GM19239 (cell line): ENCODE measurements at places on chromosomes 12 and 14.

- no peak for DNase-seq
These were observed 35.4 kb downstream of the DMAC2L start for GRCh38 chr14:50347521-50347920.

DNA sequence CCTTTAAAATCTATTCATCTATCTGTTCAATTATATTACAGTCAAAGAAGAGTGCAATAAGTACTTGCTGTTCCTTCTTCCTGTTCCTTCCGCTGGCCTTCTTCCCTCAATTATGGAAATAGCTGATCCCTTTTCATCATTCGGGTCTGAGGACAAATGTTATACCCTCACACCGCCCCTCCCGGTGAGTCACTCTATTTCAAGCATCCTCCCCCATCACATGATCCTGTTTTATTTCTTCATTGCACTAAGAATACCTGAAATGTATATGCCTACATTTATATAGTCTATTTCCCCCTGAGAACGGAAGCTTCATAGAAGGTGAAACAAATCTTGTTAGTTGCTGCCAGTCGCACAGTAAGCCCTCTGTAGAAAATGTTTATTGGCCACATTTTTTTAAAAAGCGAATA lies 2.5 kb downstream of the SLC38A1 start:
- DNase-seq: no peak

DNA sequence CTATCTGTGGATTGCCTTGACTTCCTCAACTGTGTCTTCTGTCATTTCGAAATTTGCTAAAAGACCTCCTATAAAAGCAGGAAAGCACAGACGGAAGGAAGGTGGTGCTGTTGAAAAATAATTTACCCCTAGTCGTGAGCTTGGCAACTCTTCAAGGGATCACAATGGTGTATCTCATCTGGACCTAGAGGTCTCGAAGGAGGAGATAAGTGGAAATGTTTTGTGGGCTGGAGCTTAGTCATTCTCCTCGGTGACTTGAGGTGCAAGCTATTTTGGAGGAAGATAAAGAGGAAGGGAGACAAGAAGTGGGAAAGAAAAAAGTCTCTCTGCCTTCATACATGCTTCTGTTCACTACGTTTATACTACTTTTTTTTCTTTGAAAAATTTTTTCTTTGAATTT lies 89.9 kb downstream of the FLRT2 start:
- DNase-seq: no peak

DNA sequence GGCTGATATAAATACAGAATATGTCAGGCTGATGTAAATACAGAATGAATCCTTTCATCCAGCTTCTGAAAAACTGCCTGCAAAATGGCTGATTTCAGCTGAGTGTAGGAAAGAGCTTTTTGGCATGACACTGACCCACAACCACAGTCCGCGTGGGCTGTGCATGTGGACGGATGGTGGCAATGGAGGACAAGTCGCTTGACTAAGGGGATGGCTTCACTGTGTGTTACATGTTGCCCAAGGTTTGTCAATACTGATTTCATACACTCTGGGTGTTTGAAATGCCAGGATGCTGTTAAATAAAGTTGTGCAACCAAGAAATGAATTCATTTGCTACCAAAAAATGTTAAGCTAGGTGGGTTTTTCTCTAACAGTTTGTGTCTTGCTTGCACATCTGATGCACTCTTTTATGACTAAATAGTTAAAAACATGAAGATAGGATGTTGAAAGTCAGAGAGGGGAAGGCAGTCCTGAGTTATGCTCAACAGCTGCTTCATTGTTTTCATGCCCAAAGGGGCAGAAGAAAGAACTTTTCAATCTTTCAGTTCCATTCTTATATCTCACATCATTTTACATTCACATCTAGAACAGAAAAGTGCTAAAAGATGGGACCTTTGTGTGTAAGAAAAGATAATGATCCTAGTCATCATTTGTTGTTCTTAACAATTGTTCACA lies 36.5 kb upstream of the OVCH1 start:
- DNase-seq: no peak

GRCh38 chr12:126033751-126034150 lies 968.5 kb downstream of the AACS start:
- no peak for DNase-seq

GRCh38 chr12:127275416-127275815 lies 991.6 kb upstream of the TMEM132C start:
- DNase-seq: no peak

DNA sequence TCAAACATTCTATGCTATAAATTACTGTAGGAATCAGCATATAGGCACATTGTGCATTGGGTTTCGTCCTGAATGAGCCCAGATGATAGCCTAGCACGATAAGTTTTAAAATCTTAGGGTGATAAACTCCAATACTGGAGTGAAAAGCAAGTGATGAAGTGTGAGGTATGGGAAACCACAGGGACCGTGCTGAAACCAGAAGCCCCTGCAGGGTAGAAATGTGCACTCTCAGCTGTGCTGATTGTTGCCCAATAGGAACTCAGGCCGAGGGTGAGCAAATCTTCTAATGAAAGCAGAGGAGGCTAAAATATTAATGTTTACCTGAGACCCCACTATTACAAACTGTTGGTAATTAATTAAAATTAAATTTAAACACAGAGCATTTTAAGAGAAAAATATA lies 1486.6 kb downstream of the AACS start:
- DNase-seq: no peak

GRCh38 chr12:63882844-63883243 lies 38.3 kb downstream of the SRGAP1 start:
- DNase-seq: no peak

- DNase-seq: no peak
These were observed 1.2 kb downstream of the SOCS2 start for GRCh38 chr12:93573552-93574223.

GRCh38 chr12:120710805-120711296 lies 593 bp downstream of the UNC119B start:
- DNase-seq: no peak
